Endodermal cell (in vitro differentiated cells): ENCODE measurements at places on chromosomes 7 and 10. TPM values are rescaled to one million over a fixed set of nuclear protein-coding genes. Genes with fewer than 3 reads are reported as not detected.

DNA sequence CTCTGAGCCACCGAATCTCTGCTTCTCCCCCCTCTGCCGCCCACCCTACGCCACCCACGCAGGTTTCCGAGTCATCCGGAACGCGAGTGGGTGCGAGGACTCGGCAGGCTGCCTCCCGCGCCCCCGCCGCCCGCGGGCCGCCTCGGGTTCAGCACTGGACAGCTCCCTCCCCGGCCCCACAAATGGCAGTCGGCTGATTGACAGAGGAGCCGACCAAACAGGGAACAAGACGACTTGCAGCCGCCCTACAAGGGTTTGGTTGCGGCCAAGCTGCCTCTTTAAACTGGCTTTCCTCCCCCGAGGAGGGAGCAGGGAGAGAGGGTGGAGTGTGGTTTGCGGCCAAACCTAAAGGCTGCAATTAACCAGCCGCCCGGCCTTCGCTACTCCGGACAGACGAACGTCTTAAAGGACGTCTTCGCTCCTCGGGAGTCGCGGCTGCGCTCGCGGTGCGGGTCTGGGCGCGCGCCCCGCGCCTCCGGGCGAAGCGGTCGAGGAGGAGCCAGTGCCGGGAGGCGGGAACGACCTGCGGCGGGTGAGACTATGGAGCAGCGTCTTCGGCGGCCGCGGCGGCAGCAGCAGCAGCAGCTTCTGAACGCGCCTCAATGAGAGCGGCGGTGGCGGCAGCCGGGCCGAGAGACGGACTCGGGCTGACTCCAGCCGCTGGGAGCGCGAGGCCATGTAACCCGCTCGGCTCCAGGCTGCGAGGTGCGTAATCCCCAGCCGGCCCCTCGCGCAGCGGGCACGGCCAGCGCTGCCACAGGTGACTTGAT, at the start of gene GPR158:
GPR158 (plus strand) TSS at position 541 of the 770 bp plus-strand sequence. CDS start 420 bp downstream, outside the sequence.
- DNase-seq: peak; percentile 98
- peak within 1 kb of the TSS; percentile 88 for H3K4me3 ChIP-seq
- H3K4me1 ChIP-seq: no peaks in the 10 kb centered on the region
- no peak within 1 kb of the TSS for H3K27ac ChIP-seq

DNA sequence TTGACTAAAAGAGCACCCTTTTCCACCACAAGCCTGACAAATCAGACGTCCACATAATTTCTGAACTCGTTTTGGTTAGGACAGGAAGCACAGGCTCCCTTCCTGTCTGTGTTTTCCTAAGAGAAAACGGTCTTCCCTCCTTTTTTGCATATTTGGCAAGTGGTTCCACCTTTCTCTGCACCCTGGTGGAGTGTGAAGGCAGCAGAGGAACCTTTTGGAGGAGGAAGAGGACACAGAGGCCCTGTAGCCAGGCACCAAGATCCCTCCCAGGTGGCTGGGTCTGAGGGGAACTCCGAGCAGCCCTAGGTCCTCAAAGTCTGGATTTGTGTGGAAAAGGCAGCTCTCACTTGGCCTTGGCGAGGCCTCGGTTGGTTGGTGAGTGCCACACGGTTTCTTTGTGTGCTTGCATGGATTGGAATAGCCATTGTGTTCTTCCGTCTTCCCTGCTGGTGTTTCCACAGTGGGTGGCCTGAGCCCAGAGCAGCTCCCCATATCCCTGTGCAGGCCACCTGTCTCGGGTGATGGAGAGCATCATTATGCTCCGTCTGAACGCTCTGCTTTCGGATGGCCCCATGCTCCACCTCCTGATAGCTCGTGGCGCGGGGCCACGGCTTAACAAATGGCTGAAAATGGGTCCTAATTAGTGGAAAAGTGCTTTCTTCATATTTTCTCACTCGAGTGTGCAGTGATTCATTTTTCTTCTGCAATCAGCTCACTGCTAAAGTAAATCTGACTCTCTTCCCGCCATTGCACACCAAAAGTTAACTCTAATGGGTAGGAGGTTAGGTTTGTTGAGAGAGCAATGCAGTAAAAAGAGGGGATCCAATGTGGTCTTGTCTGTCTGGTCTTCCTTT, 4.2 kb downstream of the IKZF1 start:
- peaks cover 5% of the 10 kb centered on the region for H3K4me1 ChIP-seq
- H3K27me3 ChIP-seq: peaks cover 34% of the 10 kb centered on the region
- H3K27ac ChIP-seq: no peak overlapping the region
- H3K4me3 ChIP-seq: no peak overlapping the region

GRCh38 chr10:110803830-110804338, 67.8 kb upstream of the PDCD4 start:
- no peaks in the 10 kb centered on the region for H3K27me3 ChIP-seq
- DNase-seq: peak; percentile 84
- no peaks in the 10 kb centered on the region for H3K4me1 ChIP-seq
- no peak overlapping the region for H3K4me3 ChIP-seq
- peaks cover 15% of the 10 kb centered on the region for H3K36me3 ChIP-seq

GRCh38 chr10:93505075-93505474, 8.7 kb downstream of the CEP55 start:
- no peaks in the 10 kb centered on the region for H3K4me1 ChIP-seq
- no peak overlapping the region for H3K27ac ChIP-seq
- no peak for DNase-seq
- no peak overlapping the region for H3K4me3 ChIP-seq
- peaks cover 85% of the 10 kb centered on the region for H3K36me3 ChIP-seq

- no peaks in the 10 kb centered on the region for H3K36me3 ChIP-seq
- H3K27me3 ChIP-seq: no peaks in the 10 kb centered on the region
These were observed 85.3 kb upstream of the CCDC6 start for GRCh38 chr10:59991661-59992060.

GRCh38 chr7:518630-519483, 789 bp downstream of the PDGFA start:
- H3K36me3 ChIP-seq: no peaks in the 10 kb centered on the region
- no peak overlapping the region for H3K27ac ChIP-seq
- peak overlapping the region; percentile 69 for H3K4me3 ChIP-seq
- peak; percentile 88 for DNase-seq
- H3K27me3 ChIP-seq: peaks cover 91% of the 10 kb centered on the region

DNA sequence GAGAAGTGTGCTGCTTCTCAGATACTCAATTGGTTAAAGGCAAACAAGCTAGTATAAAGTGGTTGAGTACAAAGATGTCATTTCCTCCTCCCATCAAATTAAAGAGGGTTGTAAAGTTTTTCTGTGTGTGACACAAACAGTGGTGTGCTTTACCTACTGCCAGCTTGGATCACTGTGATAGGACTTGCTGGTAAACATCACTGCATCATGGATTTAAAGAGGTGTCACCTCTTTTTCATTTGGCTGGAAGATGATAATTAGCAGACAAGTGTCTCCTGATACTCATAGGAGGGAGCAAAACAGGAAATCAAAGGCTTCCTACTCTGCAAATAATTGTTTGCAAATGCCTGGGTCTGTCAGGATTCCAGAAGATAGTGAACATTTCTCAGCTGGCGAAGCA, 200.5 kb downstream of the MDFIC start:
- no peak for DNase-seq
- peaks cover 11% of the 10 kb centered on the region for H3K4me1 ChIP-seq
- no peaks in the 10 kb centered on the region for H3K36me3 ChIP-seq
- no peak overlapping the region for H3K27ac ChIP-seq
- no peak overlapping the region for H3K4me3 ChIP-seq
- H3K27me3 ChIP-seq: no peaks in the 10 kb centered on the region

GRCh38 chr10:78584681-78585080, 484.1 kb upstream of the ZMIZ1 start:
- DNase-seq: peak; percentile 22
- no peaks in the 10 kb centered on the region for H3K27me3 ChIP-seq
- no peaks in the 10 kb centered on the region for H3K36me3 ChIP-seq
- H3K4me3 ChIP-seq: no peak overlapping the region
- H3K4me1 ChIP-seq: peaks cover 12% of the 10 kb centered on the region

- H3K4me3 ChIP-seq: no peak overlapping the region
- H3K36me3 ChIP-seq: peaks cover 76% of the 10 kb centered on the region
- H3K4me1 ChIP-seq: no peaks in the 10 kb centered on the region
- no peak for DNase-seq
These were observed 20.5 kb upstream of the GET4 start for GRCh38 chr7:855686-856369.

Gene ZDHHC6
- total RNA-seq: 33.0 and 35.7 TPM in 2 replicates

Gene CRTAC1
- 0.11 and 0.24 TPM in 2 replicates for total RNA-seq

Gene ABCB4
- 0.42 to 0.60 TPM (median 0.50 TPM) in 3 replicates for total RNA-seq

DNA sequence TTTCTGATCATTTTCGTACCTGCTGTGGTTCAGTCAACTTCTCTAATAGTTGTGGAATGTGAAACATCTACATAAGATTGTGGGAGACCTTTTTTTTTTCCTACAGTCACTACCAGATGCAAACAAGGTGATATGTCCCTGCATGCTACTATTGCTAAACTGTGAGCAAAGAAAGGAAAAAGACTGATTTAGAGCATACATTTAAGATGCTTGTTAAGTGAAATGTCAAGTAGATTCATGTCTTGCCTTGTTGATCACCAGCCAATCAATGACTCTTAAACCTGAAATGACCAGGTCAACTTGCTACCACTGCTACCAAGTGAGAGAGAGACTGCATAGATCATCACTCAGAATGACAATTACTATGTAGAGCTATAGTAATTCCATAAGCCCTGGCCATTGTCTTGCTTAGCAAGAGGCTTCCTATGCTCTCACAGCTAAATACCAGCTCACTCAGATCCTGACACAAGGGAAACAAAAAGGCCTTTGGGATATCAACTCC, 84.3 kb upstream of the SKAP2 start:
- no peak overlapping the region for H3K27ac ChIP-seq
- H3K4me3 ChIP-seq: no peak overlapping the region
- H3K36me3 ChIP-seq: no peaks in the 10 kb centered on the region

GRCh38 chr7:66319407-66319979, 114.4 kb downstream of the TPST1 start:
- H3K4me1 ChIP-seq: peaks cover 7% of the 10 kb centered on the region
- H3K36me3 ChIP-seq: peaks cover 19% of the 10 kb centered on the region
- no peak for DNase-seq
- no peaks in the 10 kb centered on the region for H3K27me3 ChIP-seq
- no peak overlapping the region for H3K4me3 ChIP-seq

- peaks cover 10% of the 10 kb centered on the region for H3K36me3 ChIP-seq
- H3K27me3 ChIP-seq: no peaks in the 10 kb centered on the region
- no peak for DNase-seq
- H3K4me1 ChIP-seq: no peaks in the 10 kb centered on the region
- H3K4me3 ChIP-seq: peak overlapping the region; percentile 2
These were observed 108.4 kb downstream of the PHF14 start for GRCh38 chr7:11082121-11082520.

- H3K36me3 ChIP-seq: no peaks in the 10 kb centered on the region
- H3K27me3 ChIP-seq: no peaks in the 10 kb centered on the region
- no peak overlapping the region for H3K27ac ChIP-seq
- H3K4me1 ChIP-seq: no peaks in the 10 kb centered on the region
These were observed 179.7 kb upstream of the GRB10 start for GRCh38 chr7:50962281-50962883.

GRCh38 chr10:103659674-103660363, 166.3 kb downstream of the NEURL1 start:
- no peaks in the 10 kb centered on the region for H3K27me3 ChIP-seq
- no peak overlapping the region for H3K27ac ChIP-seq
- H3K4me1 ChIP-seq: no peaks in the 10 kb centered on the region
- H3K4me3 ChIP-seq: no peak overlapping the region

DNA sequence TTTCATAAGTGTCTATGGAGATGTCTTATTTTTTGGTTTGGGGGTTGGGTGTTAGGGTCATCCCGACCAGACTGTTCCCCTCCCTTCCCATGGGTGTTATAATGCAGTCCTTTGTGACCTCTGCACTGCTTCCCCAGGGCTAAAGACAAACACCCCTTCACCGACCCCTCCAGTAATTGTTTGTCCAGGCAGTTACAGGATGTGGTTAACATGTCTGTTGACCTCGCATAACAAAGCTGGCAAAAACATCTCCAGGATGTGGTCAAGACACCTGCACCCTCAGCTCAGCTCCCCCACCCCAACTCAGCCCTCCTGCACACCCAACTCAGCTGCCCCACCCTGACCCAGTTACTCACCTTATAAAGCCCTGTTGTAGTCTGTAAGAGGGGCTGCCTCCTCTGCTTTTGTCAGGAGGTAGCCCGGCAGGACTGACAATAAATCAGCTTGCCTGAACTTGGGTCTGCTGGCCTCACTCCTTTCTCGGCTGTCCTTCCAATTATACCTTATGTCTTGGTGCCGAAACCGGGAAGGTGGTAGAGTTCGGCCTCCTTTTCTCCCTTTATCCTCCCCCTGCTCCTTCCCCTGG, 102.2 kb downstream of the ZNF92 start:
- H3K27ac ChIP-seq: no peak overlapping the region
- H3K27me3 ChIP-seq: no peaks in the 10 kb centered on the region
- no peak overlapping the region for H3K4me3 ChIP-seq
- no peaks in the 10 kb centered on the region for H3K4me1 ChIP-seq
- no peak for DNase-seq
- H3K36me3 ChIP-seq: no peaks in the 10 kb centered on the region

- peak overlapping the region; percentile 30 for H3K4me3 ChIP-seq
- H3K36me3 ChIP-seq: peaks cover 9% of the 10 kb centered on the region
- H3K4me1 ChIP-seq: peaks cover 15% of the 10 kb centered on the region
- peak; percentile 70 for DNase-seq
These were observed 86.5 kb upstream of the NMT2 start for GRCh38 chr10:15254808-15255648.

GRCh38 chr10:79380125-79380945, 33.1 kb downstream of the PPIF start:
- DNase-seq: peak; percentile 45
- peaks cover 3% of the 10 kb centered on the region for H3K4me1 ChIP-seq
- H3K36me3 ChIP-seq: no peaks in the 10 kb centered on the region
- no peaks in the 10 kb centered on the region for H3K27me3 ChIP-seq

GRCh38 chr10:123537188-123537961, 128.8 kb upstream of the GPR26 start:
- no peak overlapping the region for H3K4me3 ChIP-seq
- no peak for DNase-seq
- H3K36me3 ChIP-seq: no peaks in the 10 kb centered on the region
- H3K27me3 ChIP-seq: no peaks in the 10 kb centered on the region

DNA sequence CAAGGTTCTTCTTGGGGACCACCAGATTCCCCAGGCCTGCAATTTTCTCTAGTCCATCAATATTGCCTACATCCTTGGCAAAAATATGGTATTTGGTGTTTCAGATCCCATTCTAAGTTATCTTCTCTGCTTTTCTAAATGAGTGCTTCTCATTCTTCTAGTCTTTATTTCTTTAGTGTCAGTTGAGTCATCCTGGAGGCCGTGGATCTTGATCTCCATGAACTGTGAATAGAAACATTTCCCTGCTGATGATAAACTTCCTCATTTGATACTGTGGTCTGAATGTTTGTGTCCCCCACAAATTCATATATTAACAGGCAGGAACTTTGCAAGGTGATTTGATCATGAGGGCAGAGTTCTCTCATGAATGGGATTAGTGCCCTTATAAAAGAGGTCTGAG, 779.3 kb downstream of the INHBA start:
- H3K27ac ChIP-seq: no peak overlapping the region
- no peaks in the 10 kb centered on the region for H3K36me3 ChIP-seq
- H3K4me3 ChIP-seq: no peak overlapping the region
- H3K4me1 ChIP-seq: no peaks in the 10 kb centered on the region

- H3K4me1 ChIP-seq: peaks cover 35% of the 10 kb centered on the region
- H3K4me3 ChIP-seq: no peak overlapping the region
- H3K36me3 ChIP-seq: no peaks in the 10 kb centered on the region
These were observed 352.0 kb downstream of the KCNMA1 start for GRCh38 chr10:77285529-77286182.
